ENCODE measurements at places on chromosomes 6 and 20. TPM values are rescaled to one million over a fixed set of nuclear protein-coding genes. Genes with fewer than 3 reads are reported as not detected.

PSORS1C2 gene
- total RNA-seq, result not detected

NMBR gene
- total RNA-seq, result 0.35 TPM

EYS gene
- total RNA-seq, result not detected

VIP gene
- not detected for total RNA-seq

LEMD2 gene
- total RNA-seq, result 65.9 TPM

NFATC2 gene
- 6.3 TPM for total RNA-seq

LY86 gene
- not detected for total RNA-seq

PRDM13 gene
- total RNA-seq, result not detected

- H3K27ac ChIP-seq, result no peak overlapping the region
- H3K4me3 ChIP-seq, result no peak overlapping the region
- H3K36me3 ChIP-seq, result no peaks in the 10 kb centered on the region
- no peaks in the 10 kb centered on the region for H3K27me3 ChIP-seq
These were observed 39.1 kb downstream of the NRN1 start for GRCh38 chr6:5967594-5967993.

- no peak for DNase-seq
- H3K4me1 ChIP-seq, result no peaks in the 10 kb centered on the region
- H3K36me3 ChIP-seq, result no peaks in the 10 kb centered on the region
- H3K27me3 ChIP-seq, result no peaks in the 10 kb centered on the region
- H3K4me3 ChIP-seq, result no peak overlapping the region
- H3K27ac ChIP-seq, result no peak overlapping the region
These were observed 35.7 kb downstream of the OGFRL1 start for GRCh38 chr6:71324194-71324785.

GRCh38 chr20:35263532-35264341 is 14.2 kb downstream of the MMP24OS start:
- peaks cover 14% of the 10 kb centered on the region for H3K4me1 ChIP-seq
- peak overlapping the region; percentile 7 for H3K27ac ChIP-seq
- no peaks in the 10 kb centered on the region for H3K36me3 ChIP-seq

DNA sequence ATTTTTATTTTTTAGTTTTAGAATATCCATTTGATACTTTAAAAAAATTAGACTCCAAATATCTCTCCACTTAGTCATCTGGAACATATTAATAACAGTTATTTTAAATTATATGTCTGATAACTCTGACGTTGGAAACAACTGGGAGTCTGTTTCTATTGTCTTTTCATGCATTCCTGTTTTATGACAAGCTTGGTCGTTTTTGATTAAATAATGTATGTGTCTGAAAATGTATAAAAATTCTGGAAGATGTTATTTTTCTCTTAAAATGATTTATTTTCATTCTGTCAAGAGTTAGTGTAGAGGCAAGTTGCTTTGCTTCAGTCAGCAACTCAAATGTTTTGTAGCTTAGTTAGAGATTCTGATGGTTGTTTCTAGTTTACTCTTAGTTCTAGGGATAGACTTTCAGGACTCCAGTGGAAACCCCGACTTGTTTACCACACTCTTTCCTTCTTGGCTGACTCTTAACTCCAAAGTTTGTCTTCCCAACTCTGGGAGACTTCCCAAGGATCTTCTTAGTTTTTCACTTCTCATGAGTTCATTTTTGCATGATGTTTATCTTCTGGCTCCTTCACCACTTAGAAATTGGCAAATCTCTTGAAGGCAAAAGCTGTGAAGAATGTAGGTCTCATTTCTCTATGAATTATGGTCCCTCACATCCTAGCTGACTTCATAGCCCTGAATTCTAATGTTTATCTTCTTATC is 190.9 kb downstream of the LAMA2 start:
- H3K4me1 ChIP-seq, result no peaks in the 10 kb centered on the region
- H3K27ac ChIP-seq, result no peak overlapping the region
- DNase-seq, result no peak
- no peak overlapping the region for H3K4me3 ChIP-seq
- H3K27me3 ChIP-seq, result no peaks in the 10 kb centered on the region

DNA sequence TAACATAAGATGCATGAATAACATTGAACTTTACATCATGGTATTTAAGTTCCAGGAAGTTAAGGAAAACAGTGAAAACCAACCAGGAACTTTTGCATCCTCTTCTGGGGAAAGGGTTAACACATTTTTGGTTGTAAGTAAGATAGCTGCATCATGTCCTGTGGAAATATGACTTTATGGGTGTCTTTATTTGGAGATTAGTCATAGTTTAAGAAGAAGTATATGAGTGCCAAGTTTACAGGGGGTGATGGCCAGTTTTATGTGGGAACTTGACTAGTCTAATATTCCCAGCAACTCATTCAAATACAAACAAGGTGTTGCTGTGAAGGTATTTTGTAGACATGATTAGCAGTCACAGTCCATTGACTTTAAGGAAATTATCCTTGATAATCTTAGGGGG is 78.0 kb downstream of the PDE10A start:
- H3K27me3 ChIP-seq, result no peaks in the 10 kb centered on the region
- 0 out of 2 replicates have a peak, but pooled peaks cover 4% of the 10 kb centered on the region for H3K4me1 ChIP-seq
- H3K36me3 ChIP-seq, result no peaks in the 10 kb centered on the region
- no peak overlapping the region for H3K4me3 ChIP-seq
- peak; percentile 35 for DNase-seq
- H3K27ac ChIP-seq, result no peak overlapping the region

- no peaks in the 10 kb centered on the region for H3K27me3 ChIP-seq
- peaks cover 20% of the 10 kb centered on the region for H3K4me1 ChIP-seq
These were observed 20.7 kb upstream of the DCDC2 start for GRCh38 chr6:24378473-24379097.

DNA sequence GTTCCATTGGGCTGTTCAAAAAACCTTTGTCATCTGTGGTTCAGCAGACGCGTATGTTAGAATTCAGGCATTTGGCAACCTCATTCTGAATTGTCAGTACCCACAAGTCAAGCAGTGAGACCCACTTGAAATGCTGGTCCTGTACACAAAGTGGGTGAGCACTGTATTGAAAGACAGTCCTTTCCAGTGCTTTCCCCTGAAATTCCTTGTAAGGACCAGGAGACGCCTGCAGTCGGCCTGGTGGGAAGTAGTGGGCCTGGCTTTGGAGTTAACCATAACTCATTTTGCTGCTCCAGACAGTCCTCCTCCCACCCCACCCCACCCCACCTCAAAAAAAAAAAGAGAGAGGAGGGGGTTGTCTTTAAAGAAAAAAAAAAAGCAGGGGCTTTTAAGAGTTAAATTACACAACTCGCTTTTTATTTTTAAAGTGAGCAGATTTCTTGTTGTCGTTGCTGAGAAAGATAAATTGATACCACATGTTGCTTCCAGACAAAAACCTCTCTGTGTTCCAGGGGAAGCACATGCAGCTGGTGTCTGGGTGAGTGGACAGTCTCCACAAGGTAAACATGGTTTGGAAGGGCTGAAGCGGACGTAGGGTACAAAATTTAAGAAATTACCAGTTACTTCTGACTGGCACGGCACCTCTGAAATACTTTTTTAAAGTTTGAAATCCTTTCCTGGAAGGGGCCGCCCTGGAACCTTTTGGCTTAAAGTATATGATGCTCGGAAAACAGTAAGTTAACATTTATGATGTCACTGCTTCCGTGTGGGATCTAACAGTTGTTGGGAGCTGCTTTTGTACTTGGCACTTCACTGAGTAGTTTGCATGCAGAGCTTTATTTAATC is 95.3 kb downstream of the FOXO3 start:
- H3K36me3 ChIP-seq, result peaks cover 42% of the 10 kb centered on the region
- H3K4me1 ChIP-seq, result peaks cover 62% of the 10 kb centered on the region
- no peak for DNase-seq
- no peak overlapping the region for H3K27ac ChIP-seq

GRCh38 chr6:73878403-73878802 is 182.4 kb downstream of the CD109 start:
- no peaks in the 10 kb centered on the region for H3K4me1 ChIP-seq
- no peak overlapping the region for H3K4me3 ChIP-seq
- no peak overlapping the region for H3K27ac ChIP-seq
- no peaks in the 10 kb centered on the region for H3K27me3 ChIP-seq
- DNase-seq, result no peak
- no peaks in the 10 kb centered on the region for H3K36me3 ChIP-seq

GRCh38 chr20:8844179-8844578 is 224.7 kb upstream of the PLCB4 start:
- no peak for DNase-seq
- H3K36me3 ChIP-seq, result no peaks in the 10 kb centered on the region
- H3K4me1 ChIP-seq, result no peaks in the 10 kb centered on the region
- H3K4me3 ChIP-seq, result no peak overlapping the region

- no peaks in the 10 kb centered on the region for H3K4me1 ChIP-seq
- H3K27ac ChIP-seq, result no peak overlapping the region
These were observed 40.3 kb downstream of the UBR2 start for GRCh38 chr6:42604150-42604549.

DNA sequence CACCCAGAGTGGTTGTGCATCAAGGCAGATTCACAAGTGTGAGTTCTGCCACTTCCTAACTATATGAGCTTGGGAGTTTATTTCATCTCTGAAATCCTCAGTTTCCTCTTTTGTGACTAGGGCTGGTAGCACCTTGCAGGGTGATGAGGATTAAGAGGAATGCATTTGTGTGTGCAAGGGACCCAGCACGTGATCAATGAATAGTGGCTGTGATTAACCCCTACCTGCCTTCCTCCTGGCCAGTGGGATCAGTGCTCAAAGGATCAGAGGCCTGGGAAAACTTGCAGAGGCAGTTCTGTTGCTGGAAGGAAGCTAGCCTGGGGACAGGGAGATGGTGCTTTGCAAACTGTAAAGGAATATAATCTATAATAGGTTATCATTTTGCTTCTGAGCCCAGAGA is 7.3 kb downstream of the SDC4 start:
- H3K4me1 ChIP-seq, result peaks cover 98% of the 10 kb centered on the region
- no peak overlapping the region for H3K27ac ChIP-seq
- peaks cover 32% of the 10 kb centered on the region for H3K36me3 ChIP-seq
- H3K4me3 ChIP-seq, result no peak overlapping the region

DNA sequence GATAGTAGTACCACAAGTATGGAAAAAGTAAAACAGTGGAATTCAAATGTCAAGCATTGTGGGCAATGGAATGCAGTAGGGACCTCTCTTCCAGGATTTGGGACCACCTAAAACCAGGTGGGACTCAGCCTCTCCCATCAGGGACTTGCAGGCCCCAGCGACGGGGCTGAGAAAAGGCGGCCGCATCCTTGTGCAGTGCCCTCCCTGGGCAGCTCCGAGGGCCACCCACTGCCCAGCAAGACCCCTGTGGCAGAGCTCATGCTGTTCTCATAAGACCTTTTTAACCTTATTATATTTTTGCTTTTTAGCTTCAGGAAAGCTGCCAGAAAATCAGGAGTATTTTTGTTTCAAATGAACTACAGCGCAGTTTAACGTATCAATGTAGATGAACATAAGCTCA is 142.6 kb upstream of the RPS6KA2 start:
- H3K27me3 ChIP-seq, result no peaks in the 10 kb centered on the region
- H3K36me3 ChIP-seq, result no peaks in the 10 kb centered on the region
- no peaks in the 10 kb centered on the region for H3K4me1 ChIP-seq
- H3K4me3 ChIP-seq, result no peak overlapping the region

GRCh38 chr20:33897313-33897912 is 86.3 kb downstream of the CHMP4B start:
- no peak for DNase-seq
- no peak overlapping the region for H3K27ac ChIP-seq

- H3K4me3 ChIP-seq, result no peak overlapping the region
- no peaks in the 10 kb centered on the region for H3K27me3 ChIP-seq
- H3K27ac ChIP-seq, result no peak overlapping the region
- H3K36me3 ChIP-seq, result 0 out of 2 replicates have a peak, but pooled peaks cover 3% of the 10 kb centered on the region
- peaks cover 20% of the 10 kb centered on the region for H3K4me1 ChIP-seq
These were observed 2.2 kb upstream of the DEK start for GRCh38 chr6:18266523-18266912.

DNA sequence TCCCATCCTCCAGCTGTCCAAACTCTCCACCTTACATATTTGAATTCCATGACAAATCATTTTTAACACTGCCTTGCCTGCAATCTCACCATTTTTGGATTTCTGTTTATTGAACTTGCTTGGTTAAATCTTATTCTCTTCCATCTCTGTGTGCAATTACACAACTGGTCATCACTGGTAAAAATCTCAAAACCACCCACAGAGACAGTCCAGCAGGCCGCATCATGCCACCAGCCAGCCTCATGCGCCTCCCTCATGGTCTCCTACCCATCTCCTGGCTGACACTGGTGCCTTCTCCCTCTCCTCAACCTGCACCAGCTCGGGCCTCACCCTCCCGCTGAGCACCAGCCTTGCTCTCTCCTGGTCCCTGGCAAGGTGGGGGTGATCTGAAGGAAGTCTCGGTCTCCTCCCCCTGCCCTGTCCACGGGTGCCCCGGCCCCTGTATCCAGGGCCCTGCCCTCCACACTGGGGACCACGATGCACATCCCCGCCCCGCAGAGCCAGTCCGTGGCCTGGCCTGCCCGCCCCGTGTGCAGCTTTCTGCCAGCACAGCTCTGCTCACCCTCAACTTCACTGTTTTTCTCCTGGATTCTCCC is 92.0 kb downstream of the THBS2 start:
- H3K4me3 ChIP-seq, result no peak overlapping the region
- H3K27ac ChIP-seq, result no peak overlapping the region
- peaks cover 99% of the 10 kb centered on the region for H3K27me3 ChIP-seq

- H3K4me1 ChIP-seq, result no peaks in the 10 kb centered on the region
- DNase-seq, result no peak
- H3K27ac ChIP-seq, result no peak overlapping the region
These were observed 346.7 kb downstream of the PAX1 start for GRCh38 chr20:22052025-22052650.

DNA sequence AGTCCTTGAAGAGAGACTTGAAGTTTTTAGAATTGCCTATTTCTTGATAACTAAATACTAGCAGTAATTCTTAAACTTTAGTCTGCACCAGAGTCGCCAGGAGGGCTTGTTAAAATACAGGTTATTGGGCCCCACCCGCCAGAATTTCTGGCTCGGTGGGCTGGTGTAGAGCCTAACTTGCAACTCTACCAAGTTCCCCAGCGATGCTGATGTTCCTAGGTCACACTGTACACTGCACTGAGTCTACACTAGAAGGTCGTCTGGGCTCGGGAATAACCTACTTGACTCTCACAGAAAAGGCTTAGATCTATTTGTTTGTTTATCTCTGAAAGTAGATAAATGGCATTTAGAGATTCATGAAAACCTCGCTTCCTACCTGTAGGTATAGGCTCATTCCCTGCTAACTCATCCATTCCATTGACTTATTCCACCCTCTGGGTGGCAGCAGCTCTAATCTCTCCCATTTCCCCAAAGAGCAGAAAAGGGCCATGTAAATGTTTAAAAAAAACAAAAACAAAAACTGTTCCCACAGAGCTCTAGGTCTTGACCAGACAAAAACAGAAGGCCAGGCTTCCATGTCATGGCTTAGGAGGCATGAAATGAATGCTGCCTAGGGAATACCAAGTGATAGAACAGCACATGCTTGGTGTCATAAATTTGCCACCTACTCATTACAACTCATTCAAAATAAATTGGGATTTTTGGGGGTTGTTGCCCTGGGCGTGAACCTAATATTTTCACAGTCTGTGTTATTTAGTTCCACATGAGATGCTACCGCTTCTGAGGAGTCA is 292.1 kb downstream of the ADGB start:
- H3K27ac ChIP-seq, result no peak overlapping the region
- no peak for DNase-seq
- no peaks in the 10 kb centered on the region for H3K36me3 ChIP-seq
- no peak overlapping the region for H3K4me3 ChIP-seq

Data from PC-9 (cell line).